Thoracic aorta (tissue), 2 donors: ENCODE measurements at places on chromosomes 4 and X.

- no peak for DNase-seq
Measured at GRCh38 chr4:26030260-26030667, 116.2 kb downstream of the SMIM20 start.

DNA sequence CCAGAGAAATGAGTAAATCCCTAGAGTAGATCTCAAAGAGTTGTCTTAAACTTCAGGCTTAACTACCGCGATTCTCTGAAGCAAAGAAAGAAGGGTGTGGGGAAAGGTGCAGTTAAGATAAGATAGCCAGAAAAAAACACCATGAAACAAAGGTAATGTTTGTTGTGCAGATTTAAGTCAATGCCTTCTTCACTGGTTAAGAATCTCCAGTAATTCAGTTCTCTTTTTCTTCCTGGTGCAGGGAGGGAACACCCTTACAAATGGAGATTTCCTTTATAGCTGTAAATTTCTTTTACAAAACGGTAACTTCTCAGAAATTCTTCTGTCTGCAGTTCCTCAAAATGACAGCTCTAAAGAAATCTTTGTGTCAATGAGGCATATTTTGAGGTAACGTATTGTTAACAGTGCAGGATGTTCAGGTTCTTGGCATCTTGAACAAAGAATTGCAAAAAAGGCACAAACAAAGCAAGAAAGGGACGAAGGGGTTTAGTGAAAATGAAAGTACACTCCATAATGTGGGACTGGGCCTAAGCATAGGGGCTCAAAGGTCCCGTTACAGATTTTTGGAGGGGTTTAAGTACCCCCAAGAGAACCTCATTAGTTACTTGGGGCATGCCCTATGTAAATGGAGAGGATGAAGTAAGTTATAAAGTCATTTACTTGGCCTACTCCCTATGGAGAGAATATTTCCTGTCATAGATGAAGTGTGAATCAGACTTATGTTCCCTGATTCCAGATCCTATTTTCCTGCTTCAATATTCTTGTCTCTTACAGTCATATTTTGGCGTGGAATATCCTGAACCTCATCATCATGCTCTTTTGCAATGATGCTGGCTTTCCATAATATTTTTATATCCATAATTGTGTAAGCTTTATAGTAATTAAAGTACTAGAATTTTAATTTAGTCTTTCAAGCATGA lies 492.0 kb downstream of the PCDH11X start:
- DNase-seq = no peak

DNA sequence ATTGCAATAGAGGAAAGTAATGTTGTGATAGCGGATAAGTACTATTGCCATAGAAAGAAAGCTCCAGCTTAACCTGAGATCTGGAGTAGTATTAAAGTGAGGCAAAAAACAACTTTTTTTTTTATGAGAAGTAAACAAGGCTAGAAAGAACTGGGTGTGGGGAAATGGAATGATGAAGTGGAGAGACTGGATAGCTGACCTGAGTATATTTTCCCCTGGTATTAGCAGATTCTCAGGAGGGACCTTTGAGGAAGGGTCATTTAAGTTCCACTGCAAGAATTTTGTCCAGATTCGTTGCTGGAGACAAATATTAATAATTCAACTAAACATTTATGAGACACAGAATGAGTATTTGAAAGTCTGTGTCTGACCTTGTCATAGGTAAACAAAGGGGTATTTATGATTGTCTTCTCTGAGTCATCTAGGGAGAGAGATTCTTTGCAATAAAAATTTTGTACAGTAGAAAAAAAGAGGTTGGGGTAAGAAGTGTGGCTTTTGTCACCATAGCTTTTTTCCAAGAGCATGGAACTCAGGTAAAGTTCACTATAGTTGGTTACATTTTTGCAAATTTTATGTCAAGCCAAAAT lies 2095.9 kb downstream of the ARAP2 start:
- no peak for DNase-seq

DNA sequence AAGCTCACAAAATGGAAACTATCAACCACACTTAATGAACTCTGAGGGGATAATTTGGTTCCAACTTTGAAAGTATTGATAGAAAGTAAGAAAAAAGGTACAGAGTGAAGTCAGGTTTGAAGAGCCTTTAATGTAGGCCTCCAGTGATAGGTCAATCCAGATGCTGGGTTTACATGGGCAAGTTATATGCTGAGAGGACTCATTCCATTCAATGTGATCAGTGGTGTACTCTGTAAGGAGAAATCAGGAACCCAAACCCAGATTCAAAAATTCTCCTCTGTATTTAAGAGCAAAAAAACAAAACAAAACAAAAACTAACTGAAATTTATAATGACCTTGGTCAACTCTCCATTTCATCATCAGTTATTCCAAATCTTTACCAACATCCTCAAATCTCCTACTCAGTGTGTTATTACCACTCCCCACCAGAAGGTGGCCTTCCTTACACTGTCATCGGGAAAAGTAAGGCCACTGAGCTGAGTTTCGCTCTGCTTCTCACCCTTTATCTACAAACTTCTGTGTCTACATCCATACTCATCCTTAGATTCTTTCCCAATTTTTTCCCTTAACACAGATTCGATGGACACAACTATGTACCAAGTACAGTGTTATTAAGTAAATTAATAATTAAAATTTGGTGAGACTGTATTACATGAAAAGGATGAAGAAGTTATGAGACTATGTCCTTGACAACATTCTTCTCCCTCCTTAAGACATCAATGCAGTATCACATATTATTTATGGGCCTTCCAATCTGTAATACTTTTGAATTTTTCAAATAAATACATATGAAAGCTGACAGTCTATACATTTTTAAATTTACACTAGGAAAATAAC lies 88.3 kb downstream of the ZAR1 start:
- DNase-seq = peak; percentile 25

DNA sequence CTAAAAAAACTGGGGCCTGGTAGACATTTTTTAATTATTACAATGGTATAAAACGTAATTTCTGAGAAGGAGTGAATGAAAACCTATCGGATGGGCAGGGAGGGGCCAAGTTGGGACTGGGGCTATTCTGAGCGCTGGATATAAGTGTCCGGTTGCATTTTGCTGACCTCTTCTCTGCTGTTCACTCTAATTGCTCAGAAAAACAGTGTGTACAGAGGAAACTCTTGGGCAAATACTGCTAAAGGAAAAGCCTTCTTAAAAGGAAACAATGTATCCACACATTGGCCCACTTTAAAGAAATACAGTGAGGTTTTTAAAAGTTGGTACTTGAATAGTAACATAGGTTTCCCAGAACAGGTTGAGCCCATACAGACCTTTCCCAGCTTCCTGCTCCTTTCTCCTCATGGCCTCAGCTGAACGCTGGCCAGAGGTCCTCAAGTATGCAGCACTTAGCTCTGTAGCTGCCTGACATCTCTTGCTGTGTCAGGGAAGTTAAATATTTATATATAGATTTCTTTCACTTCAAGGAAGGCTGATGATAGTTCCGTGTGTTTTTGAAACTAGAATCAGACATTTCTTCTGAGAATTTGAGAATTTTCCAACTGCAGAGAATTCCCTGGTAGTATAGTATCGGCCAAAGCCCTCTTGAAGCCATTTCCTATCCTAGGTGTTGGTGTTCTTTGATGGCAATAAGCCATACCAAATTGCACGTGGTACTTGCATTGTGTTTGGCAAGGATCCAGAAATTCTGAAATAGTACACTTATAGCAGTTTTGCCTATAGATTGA lies 97.1 kb upstream of the SLC4A4 start:
- no peak for DNase-seq

GRCh38 chrX:70013466-70014381 lies 36.0 kb downstream of the AWAT2 start:
- DNase-seq = no peak

GRCh38 chrX:40383969-40384368 lies 196.8 kb upstream of the ATP6AP2 start:
- no peak for DNase-seq

GRCh38 chrX:8743126-8743732 lies 11.3 kb upstream of the ANOS1 start:
- no peak for DNase-seq

- no peak for DNase-seq
Measured at GRCh38 chrX:45622538-45622937, 421.9 kb upstream of the DIPK2B start.

DNA sequence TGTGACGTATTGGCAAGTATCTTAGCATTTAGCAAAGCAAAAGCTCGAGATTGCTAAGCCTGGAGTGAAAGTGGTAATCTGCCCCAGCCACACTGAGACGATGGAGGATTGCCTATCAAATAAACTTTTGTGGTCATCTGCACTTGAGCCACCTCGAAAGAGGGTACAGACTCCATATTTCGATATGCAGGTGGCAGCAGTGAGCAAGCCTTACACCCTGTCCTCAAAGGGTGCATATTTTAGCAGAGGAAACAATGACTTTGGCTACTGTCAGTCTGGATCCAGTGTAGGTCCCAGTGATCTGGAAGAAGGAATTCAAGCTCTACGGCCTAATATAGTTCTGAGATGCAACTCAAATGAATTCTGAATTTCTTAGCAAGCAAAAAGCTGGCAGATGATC lies 153.9 kb downstream of the ATG4A start:
- DNase-seq = no peak

DNA sequence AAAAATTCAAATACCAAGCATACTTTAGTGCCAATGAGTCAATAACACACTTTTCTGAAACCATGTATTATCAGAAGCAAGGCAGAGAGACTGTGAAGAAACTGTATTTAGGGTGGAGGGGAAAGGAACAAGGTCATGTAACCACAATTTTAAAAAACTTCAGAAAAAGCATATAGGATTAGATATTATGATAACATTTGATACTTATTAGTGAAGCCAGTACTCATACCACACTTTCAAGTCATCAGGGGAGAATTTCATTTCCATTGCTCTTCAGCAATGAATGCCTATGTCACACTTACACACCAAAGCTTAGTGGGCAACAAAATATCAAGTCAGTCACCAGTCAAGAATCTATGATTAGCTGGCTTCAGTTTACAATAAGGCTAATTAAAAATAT lies 602.2 kb downstream of the IL15 start:
- no peak for DNase-seq
